ENCODE measurements at places on chromosomes 3 and 15. TPM values are rescaled to one million over a fixed set of nuclear protein-coding genes. Genes with fewer than 3 reads are reported as not detected.

IL5RA gene
- not detected for total RNA-seq

MYRIP gene
- not detected for total RNA-seq

BTLA gene
- total RNA-seq: 16.2 TPM

PRRT3 gene
- 3.5 TPM for total RNA-seq

NPTN gene
- total RNA-seq: 54.0 TPM

GABRR3 gene
- not detected for total RNA-seq

ARHGEF26 gene
- 0.09 TPM for total RNA-seq

SPSB4 gene
- not detected for total RNA-seq

CSTA gene
- total RNA-seq: not detected

RAB43 gene
- total RNA-seq: 33.7 TPM

FEM1B gene
- 48.3 TPM for total RNA-seq

AADACL2 gene
- not detected for total RNA-seq

VIPR1 gene
- 1.9 TPM for total RNA-seq

ARID3B gene
- total RNA-seq: 56.0 TPM

DNA sequence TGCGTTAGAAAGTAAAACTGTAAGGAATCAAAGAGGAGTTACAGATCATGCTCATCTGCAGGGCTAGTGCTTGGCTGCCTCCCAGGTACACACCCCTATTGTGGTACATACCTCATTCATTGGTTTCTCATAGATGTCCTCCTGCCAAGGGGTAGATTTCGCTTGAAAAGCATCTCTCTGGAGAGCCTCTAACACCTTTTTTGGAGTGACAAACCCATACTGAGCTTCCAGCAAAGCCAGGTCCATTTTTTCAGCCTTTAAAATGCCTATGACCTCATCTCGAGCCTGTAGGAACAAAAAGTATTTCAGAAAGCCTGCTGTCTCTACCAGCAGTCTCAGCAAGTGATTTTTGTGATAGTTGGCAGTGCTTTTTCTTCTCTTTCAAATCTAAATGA lies 112.1 kb downstream of the CMSS1 start:
- DNase-seq: no peak

- DNase-seq: no peak
Measured at GRCh38 chr3:77319711-77320110, 279.8 kb downstream of the ROBO2 start.

DNA sequence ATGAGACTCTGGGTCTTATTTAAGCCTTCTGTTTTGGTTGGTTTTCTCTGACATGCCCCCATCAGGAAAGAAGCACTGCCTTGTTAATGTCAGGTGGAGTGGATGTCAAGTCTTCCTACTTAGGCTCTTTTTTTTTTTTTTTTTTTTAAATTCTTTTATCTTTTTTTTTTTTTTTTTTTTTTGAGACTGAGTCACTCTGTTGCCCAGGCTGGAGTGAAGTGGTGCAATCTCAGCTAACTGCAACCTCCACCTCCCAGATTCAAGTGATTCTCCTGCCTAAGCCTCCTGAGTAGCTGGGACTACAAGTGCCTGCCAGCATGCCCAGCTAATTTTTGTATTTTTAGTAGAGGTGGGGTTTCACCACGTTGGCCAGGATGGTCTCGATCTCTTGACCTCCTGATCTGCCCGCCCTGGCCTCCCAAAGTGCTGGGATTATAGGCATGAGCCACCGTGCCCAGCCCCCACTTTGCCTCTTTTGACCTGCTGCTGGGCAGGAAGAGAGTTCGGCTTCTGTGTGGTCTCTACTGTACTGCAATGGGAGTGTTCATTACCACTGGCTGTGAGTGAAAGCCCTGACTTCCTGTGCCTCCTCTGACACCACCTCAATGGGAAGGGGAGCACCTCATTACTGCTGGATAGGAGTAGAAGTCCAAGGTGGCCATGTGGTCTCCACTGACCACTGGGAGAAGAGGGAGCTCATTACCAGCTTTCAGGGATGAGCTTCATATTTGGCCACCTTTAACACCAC lies 10.9 kb downstream of the CTDSPL start:
- no peak for DNase-seq

DNA sequence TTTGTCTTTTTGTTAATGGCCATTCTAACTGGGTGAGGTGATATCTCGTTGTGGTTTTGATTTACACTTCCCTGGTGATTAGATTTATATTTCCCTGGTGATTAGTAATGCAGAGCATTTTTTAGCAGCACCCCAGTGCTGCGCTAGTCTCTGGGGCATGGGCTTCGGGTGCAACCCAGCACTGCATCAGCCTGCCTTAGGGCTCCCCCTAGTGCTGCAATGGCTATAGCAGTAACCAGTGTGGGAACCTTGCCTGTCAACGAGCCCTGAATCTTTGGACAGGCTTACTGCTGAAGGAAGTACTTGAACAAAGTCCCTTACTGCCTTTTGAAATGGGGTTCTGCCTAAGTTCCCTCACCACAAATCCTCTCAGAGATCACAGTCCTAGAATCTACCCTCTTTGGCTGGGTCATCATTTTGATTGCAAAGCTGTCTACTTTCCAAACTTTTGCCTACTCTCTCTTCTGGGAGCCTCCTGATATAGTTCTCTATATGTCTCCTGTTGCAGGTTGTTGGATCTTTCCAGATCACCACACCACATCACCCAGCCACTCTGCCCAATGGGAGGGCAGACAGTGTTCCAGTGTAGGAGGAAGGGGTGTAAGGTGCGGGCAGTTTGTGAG lies 79.2 kb upstream of the CCNL1 start:
- peak; percentile 87 for DNase-seq

DNA sequence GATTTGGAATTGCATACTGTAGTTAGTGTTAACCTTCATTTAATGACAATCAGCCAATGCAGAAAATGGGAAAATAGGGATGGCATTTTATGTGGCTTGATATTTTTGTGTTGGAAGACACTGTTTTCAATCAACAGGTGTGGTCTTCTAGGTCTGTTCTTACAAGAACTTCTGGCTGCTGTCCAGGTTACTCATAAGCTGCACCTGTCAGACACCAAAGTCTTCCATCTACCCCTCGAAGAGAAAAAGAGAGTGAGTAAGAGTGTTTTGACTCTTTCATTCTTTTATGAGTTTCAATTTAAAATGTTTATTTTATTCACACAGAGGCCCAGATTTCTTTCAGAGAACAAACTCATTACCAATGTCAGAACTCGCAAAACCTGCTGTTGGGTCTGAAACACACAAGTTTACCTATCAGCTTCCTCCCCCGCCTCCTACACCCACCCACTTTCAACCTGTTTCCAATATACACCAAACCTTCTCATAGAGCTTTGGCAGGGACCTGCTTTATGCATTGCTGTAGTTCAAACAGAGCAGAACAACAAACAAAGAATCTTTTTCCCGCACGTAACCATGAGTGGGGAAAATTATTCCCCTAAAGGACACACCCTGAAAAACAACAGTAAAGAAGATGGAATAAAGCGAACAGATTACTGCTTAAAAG lies 767.7 kb upstream of the ALCAM start:
- DNase-seq: no peak

GRCh38 chr15:75070674-75071073 lies 47.3 kb downstream of the PPCDC start:
- no peak for DNase-seq

DNA sequence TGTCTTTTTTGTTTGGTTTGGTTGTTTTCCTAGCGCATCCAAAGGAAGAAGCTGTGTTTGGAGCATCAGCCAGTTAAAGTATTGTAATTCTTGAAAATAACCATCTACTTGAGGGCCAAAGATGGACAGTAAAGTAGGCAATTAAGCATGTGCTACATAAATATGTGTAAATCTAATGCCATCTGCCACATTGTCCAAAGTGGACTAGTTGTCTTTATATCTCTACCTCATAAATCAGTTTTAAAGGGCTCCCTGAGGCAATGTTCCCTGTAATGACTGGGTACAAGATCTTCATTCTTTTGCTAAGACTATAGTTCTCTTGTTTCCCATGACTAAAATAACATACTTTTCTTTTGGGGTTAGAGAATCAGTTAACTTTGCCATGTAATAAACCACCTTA lies 460.0 kb upstream of the RARB start:
- DNase-seq: no peak

GRCh38 chr15:59632714-59633113 lies 21.1 kb downstream of the GCNT3 start:
- no peak for DNase-seq

- no peak for DNase-seq
Measured at GRCh38 chr3:127307916-127308315, 20.1 kb upstream of the PRR20G start.

GRCh38 chr3:143283432-143284128 lies 164.0 kb downstream of the CHST2 start:
- no peak for DNase-seq

GRCh38 chr3:194866236-194866635 lies 180.6 kb downstream of the FAM43A start:
- no peak for DNase-seq

DNA sequence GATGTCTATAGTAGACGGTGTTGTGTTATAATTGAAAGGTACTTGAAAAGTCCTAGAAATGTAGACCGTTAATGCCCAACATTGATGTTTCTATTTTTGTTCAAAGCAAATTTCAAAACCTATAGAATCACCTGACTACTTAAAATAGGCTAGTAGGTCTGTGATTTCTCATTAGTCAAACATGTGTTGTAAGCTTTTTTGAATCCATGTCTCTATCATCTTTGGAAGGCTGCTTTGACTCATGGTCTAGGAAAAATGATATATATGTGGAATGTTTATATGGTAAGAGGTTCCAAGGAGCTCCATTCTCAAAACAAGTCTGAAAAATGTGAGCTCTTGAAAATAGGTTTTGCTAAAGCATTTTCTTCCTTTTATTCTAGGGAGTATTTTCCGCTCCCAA lies 375.3 kb downstream of the LPP start:
- DNase-seq: no peak

DNA sequence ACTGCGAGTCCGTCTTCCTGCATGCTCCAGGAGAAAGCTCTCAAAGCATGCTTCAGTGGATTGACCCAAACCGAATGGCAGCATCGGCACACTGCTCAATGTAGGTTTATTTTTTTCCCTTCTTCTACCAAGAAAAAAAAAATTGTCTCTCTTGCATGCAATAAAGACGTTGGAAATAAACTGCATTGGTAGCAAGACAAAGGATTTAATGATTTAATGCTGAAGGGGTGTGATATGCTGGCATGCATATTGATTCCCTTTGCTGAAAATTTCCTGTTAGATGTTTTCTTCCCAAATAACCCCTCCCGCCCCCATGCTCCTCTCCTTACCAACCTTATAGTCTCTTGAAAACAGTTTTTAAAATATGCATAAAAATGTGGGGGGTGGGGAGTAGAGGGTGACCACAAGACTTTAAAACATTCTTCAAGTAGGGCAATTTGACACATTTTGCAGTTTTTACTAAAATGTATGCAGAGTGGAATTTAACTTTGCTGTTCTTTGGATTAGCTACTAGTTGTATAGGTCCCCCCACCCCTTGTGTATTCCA lies 799 bp downstream of the RARB start:
- no peak for DNase-seq

- DNase-seq: no peak
Measured at GRCh38 chr15:94503293-94503692, 271.9 kb downstream of the MCTP2 start.

DNA sequence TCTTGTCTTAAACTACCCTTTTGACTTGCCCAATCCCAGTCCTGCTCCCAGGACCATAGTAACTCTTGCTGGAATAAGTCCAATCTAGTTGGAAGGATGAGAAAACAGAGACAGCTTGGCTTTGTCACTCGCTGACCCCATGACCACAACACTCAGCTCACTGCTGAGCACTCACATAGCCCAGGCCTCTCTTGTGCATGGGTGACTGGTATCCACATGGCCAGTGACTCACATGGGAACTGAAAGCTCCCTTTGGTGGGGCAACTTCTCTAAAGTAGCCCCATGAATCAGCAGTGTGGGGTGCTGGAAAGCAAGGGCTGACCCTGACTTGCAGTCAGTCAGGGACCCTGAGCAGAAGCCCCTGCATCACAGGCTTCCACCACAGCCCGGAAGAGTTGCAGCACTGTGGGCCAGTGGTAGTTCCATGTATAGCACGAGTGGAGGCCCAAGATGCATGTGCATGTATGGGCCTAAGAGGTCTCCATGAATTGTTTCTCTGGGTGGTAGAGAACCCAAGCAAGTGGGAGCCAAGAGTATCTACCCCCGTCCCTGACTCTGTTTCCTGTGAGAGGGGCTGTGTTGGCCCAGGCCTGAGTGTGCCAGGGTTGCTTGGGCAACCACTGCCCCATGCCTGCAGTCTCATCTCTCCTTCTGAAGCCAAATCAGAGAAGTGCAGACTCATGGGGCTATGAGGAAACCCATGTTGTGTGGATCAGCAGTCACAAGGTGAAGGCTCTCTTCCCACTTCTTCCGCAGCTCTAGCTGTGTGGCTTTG lies 62.1 kb upstream of the XCR1 start:
- DNase-seq: peak; percentile 76

DNA sequence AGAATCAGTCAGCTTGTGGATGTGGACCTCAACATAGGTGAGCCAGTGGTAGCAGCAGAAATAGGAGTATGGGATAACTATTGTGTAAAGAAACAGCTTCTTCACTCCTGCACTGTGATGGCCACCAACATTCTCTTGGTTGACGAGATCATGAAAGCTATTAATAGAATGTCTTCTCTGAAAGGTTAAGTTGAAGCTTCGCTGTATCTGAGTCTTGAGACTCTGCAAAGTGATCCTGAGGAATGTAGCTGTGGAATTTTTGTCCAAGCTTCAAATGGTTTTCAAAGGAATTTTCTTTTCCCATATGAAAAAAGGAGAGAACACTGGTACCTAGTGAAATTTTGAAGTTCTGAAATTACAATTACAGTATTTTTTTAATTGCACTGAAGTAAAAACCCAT lies 146.3 kb downstream of the GMNC start:
- DNase-seq: no peak

DNA sequence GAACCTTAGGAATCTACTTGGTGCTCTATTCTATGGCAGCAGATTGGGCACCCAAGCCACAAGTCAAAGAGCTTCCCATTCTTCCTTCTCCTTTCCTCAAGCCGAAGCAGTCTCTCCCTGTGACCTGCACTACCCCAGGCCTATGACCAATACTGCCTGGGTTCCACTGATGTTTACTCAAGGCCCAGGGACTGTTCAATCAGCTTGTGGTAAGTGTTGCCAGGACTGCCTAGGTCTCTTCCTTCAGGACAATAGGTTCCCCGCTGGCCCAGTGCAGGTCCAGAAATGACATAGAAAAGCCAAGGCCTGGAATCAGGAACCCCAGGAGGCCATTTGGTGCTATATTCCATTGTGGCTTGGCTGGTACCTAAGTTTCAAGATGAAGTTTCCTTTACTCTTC lies 397.9 kb downstream of the ZIC4 start:
- DNase-seq: no peak

DNA sequence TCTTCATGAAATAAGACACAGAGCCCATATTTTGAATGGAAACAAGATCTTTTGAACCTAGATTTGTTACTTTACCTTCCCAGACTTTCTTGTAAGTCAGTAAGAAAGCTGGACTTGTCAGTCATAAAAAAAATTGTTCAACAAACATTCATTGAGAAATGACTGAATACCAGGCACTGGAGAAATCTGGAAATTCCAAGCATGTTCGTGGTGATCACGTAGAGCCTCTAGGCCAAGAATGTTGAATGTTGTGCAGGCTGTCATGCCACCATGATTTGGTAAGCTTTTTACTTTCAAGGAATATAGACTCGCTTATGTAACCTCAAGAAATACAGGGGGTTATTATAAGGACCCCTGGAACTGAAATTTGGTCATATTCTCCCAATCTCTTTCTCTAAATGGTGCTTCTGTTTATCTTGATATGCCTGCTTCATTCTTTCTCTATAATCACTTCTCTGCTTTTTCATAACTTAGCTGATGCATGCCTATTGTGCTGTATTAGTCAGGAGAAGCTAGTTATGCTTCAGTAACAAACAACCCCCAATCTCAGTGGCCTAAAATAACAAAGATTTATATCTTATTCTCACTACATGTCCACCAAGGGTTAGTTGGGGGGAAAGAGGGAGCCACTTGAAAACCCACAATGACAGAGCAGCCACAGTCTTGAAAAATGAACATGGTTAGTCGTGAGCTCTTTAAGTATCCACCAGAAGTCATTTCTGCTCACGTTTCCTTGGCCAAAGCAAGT lies 3.4 kb upstream of the TPM1 start:
- no peak for DNase-seq
